B cell (primary cell): ENCODE measurements at places on chromosomes 7 and 10. TPM values are rescaled to one million over a fixed set of nuclear protein-coding genes. Genes with fewer than 3 reads are reported as not detected.

DOCK1 gene
- total RNA-seq: not detected in 2 replicates

PRKG1 gene
- not detected in 2 replicates for total RNA-seq

COL1A2 gene
- total RNA-seq: 0.12 and 0.47 TPM in 2 replicates

SHH gene
- total RNA-seq: not detected in 2 replicates

TRIM50 gene
- not detected in 2 replicates for total RNA-seq

MBLAC1 gene
- 4.5 TPM in 2 replicates for total RNA-seq

TMEM176B gene
- total RNA-seq: 0.25 and 0.73 TPM in 2 replicates

THSD7A gene
- total RNA-seq: not detected in 2 replicates

CUTC gene
- 32.0 and 33.3 TPM in 2 replicates for total RNA-seq

HOXA7 gene
- total RNA-seq: not detected in 2 replicates

POLR2J2 gene
- 53.0 and 61.1 TPM in 2 replicates for total RNA-seq

CHST15 gene
- 72.0 and 75.4 TPM in 2 replicates for total RNA-seq

SORBS1 gene
- total RNA-seq: 0.44 and 1.5 TPM in 2 replicates

NYAP1 gene
- not detected in 2 replicates for total RNA-seq

LIPF gene
- not detected in 2 replicates for total RNA-seq

PRRT4 gene
- 0.20 TPM in 1 of 2 replicates, not detected in the other for total RNA-seq

C7orf33 gene
- total RNA-seq: not detected in 2 replicates

CAV2 gene
- total RNA-seq: not detected in 2 replicates

FLNC gene
- not detected in 2 replicates for total RNA-seq

MMD2 gene
- total RNA-seq: not detected in 2 replicates

ELN gene
- not detected in 2 replicates for total RNA-seq

SERPINE1 gene
- 0.07 TPM in 1 of 2 replicates, not detected in the other for total RNA-seq

CLDN3 gene
- total RNA-seq: not detected in 2 replicates

TPK1 gene
- 26.4 and 29.4 TPM in 2 replicates for total RNA-seq

CASTOR2 gene
- total RNA-seq: 4.9 and 5.1 TPM in 2 replicates

SFXN4 gene
- 8.4 and 9.8 TPM in 2 replicates for total RNA-seq

CALML3 gene
- not detected in 2 replicates for total RNA-seq

EBLN1 gene
- not detected in 2 replicates for total RNA-seq

SPDYE9 gene
- not detected in 2 replicates for total RNA-seq

ASB15 gene
- total RNA-seq: not detected in 2 replicates

IDI2 gene
- not detected in 2 replicates for total RNA-seq

ITGA8 gene
- not detected in 2 replicates for total RNA-seq

SRRM3 gene
- not detected in 2 replicates for total RNA-seq

TECPR1 gene
- total RNA-seq: 52.2 and 66.4 TPM in 2 replicates

HOXA9 gene
- total RNA-seq: not detected in 2 replicates

ZMIZ1 gene
- total RNA-seq: 59.6 and 64.9 TPM in 2 replicates

EN2 gene
- total RNA-seq: not detected in 2 replicates

PRR15 gene
- total RNA-seq: not detected in 2 replicates

SFRP5 gene
- not detected in 2 replicates for total RNA-seq

MGAM2 gene
- total RNA-seq: not detected in 2 replicates

TEX36 gene
- not detected in 2 replicates for total RNA-seq

GDF10 gene
- total RNA-seq: not detected in 2 replicates

CHAT gene
- not detected in 2 replicates for total RNA-seq

GARIN1A gene
- 2.2 and 2.4 TPM in 2 replicates for total RNA-seq

PLPP4 gene
- total RNA-seq: not detected in 2 replicates

CH25H gene
- total RNA-seq: not detected in 2 replicates

LRRN3 gene
- total RNA-seq: 0.20 TPM in 1 of 2 replicates, not detected in the other
